ENCODE measurements at places on chromosomes 1 and 21.

DNA sequence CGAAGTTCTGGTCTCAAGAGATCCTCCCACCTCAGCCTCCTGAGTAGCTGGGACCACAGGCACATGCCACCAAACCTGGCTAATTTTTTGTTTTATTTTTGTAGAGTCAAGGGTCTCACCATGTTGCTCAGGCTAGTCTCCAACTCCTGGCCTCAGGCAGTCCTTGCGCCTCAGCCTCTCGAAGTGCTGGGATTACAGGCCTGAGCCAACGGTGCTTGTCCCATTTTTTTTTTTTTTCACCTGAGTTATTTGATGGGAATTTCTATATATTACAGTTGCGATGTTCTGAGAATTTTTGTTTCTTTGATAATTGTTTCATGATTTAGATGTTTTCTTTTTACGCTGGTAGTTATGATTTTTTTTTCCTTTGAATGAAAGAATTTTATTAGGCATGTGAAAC, 2.5 kb downstream of the RABGAP1L start:
- no peak for DNase-seq

DNA sequence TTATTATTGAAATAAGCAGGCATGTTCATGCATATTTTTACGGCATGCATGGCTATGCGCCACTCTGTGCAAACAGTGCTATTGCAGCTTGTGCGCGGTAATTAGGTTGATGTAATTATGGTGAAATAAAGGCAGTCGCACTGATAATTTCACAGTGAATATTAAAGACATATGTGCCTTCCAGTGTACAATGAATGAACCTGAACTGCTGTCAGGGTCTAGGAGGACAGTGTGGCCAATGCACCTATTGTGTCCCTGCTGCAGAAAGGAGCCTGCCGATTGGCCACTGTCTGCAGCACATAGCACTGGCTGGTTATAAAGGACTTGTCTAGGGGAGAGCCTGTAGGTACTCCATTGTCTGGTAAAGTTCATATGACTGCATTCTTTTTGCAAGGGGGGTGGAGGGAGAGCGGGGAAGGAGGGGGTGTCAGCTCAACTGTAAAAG, 340.4 kb downstream of the USP25 start:
- no peak for DNase-seq

DNA sequence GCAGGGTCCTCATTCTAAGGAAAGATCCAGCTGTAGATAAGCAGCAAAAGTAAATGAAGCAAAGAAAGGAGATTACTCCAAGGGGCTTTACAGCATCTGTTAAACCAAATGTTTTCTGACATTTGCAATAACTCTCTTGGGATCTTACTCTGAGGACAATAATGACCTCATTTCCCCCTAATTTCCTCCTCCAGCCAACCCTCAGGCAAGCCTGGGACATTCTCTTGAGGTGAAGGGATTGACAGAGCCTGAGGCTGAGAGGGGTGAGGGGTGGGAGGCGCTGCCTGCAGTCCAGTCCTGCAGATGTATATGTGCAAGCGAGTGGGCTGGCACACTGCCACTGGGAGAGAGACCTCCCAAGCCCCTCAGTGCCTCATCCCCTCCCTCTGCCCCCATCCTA, 40.5 kb upstream of the NEK2 start:
- no peak for DNase-seq

DNA sequence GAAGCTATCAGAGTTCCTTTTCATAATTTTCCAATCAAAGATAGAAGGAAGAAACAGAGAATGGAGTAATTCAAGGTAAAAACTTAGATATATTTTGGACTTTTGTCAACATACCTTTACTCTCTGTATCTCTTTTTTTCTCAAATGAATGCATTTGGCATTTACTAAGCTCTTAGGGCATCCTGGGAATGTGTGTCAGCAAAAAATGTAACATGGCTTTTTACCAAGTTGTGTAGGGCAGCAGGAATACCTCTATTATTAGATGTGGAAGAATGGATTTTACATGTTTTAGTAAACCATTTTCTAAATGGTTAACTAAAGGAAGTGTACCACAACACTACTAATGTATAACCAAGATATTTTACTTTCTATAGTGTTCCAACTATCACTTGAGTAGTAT, 4.2 kb upstream of the COL11A1 start:
- no peak for DNase-seq

DNA sequence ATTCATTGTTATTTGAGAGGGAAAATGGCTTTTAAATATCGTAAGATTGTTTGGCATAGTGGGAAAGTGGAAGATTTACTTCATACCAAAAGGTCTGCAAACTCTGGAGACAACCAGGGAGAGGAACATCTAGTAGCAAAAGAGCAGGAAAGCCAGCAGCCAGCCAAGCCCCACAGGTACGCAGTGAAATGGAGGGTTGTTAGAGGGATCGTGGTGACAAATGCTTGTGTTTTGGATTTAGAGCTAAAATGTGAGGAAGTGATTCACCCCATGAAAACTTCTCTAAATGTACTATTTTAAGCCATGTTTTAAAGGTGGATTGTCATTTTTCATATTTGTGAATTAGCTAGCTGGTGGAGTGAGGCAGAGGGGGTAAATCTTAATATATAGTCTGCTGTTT, 69.3 kb downstream of the RPS6KC1 start:
- DNase-seq = no peak

DNA sequence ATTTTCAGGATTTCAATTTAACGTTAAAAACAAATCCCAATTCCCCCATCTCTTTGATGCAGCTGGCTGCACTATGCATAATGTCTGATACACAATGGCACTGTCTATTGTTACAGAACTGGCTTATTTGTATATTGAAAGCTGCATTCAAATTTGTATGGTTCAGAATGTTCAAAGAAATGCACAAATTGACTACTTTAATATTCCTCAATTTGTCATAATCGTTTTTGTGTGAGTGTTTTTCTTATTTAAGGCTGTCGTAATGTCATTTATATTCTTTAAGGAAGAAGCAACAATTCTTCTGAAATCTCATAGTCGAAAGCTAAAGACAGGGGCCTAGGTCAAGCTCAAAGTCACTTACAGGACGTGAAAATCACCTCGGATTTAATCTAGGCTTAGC, 341.4 kb upstream of the ZRANB2 start:
- no peak for DNase-seq

DNA sequence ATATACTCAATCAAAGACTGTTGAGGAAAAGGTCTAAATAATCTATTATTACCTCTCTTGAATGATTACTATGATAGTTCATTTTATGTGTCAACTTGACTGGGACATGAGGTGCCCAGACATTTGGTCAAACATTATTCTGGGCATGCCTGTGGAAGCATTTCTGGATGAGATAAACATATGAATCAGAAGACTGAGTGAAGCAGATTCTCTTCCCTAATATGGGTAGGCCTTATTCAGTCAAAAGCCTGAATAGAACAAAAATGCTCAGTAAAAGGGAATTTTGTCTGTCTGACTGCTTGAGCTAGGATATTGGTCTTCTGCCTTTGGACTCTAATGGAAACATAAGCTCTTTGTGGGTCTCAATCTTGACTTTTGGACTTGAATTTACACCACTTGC, 73.3 kb upstream of the SOX13 start:
- DNase-seq = no peak

DNA sequence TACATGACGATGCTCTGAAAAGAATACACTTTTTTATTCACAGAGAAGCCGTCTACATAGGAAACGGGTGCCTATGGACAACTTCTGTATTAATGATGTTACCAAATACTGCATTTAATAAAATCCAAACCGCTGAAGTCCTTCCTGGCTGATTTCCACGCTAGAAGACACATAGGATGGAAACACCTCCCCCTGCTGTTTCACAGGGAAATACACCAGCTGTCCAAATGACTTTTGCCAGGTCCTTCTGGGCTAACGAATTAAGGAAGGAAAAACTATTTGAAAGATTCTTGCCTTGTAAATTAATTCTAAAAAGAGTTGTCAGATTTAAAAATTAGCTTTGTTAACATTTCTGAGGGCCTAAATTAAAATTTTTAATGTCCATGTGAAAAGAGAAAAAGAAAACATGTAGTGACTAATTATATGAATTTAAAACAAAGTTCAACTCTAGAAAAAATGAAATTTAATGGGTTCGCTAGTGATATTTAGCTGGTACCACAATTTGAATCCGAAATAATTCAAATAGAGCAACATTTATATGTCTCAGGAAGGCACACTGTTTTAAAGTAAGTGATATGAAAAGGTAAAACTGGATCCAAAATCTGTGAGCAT, 146.0 kb downstream of the RERE start:
- DNase-seq = no peak

DNA sequence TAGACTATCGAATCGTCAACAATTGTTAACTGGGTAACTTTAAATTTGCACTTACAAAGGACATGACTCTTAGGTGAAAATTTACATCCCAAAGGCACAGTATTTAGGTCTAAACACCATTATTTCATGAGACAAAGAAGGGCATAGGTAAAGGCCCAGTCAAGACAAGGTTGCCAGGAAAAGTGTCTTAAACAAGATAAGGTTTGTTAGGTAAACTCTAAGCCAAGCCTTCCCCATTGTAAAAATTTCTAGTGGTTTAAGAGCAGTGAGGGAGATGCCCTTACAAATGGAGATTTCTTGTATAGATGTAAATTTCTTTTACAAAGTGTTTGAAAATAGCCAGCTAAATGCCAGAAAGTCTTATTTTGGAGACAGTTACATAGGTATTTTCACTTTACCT, 36.9 kb upstream of the FNBP1L start:
- DNase-seq = no peak

GRCh38 chr1:195733826-195734225, 874.4 kb downstream of the KCNT2 start:
- no peak for DNase-seq
